ENCODE measurements at places on chromosomes 6 and 20.

DNA sequence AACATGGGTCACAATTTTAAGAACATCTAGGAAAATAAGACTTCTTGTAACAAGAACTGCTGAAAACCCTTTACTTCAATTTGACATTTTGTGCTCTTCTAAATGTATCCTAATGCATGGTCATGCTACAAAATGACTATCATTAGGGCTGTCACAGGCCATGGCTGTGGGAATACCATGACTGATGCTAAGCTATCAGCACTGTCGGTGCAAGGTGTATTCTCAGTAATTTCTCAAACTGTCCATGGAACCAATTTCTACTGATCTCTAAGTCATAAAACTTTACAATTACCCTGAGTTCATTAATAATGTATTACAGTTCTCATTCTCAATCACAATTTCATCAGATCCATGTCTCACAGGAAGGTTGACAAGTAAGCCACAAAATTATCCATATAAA, 625.3 kb downstream of the EYS start:
- DNase-seq, result no peak

DNA sequence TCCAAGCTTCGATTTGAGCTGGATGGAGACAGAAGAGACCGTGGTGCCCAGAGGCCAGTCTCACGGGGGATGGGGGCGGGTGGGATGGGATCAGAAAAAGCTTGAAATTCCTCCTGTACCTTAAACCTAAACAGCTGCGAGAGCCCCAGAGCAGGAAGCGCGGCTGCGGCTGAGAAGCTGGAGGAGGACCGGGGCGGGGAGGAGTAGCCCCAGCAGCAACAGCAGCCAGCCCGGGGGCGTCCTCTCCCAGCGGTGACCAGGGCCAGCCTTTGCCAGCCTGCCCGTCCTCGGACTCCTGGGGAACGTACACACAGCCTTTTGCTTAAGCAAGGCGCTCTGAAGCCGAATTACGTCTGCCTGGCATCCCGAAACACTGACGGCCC, 17.4 kb upstream of the PRDM13 start:
- peak; percentile 36 for DNase-seq

DNA sequence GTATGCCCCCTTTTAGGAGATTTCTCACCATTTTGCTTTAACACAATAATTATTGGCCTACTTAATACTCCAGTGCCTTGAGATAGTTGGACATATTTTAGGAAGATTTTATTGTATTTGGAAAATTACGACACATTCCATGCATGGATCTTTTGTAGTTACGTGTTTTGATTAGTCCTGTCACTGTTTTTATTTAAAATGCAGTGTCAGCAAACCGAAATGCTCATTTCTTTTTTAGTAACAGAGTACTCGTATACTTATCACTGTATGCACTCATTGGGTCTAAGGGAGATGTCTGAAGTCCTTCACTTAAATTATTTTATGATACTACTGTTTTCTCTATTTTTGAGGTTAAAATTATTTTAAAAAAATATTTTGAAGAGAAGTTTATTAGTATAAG, 153.8 kb downstream of the QKI start:
- no peak for DNase-seq

GRCh38 chr6:105780146-105780860, 305.8 kb upstream of the PRDM1 start:
- DNase-seq, result peak; percentile 51

DNA sequence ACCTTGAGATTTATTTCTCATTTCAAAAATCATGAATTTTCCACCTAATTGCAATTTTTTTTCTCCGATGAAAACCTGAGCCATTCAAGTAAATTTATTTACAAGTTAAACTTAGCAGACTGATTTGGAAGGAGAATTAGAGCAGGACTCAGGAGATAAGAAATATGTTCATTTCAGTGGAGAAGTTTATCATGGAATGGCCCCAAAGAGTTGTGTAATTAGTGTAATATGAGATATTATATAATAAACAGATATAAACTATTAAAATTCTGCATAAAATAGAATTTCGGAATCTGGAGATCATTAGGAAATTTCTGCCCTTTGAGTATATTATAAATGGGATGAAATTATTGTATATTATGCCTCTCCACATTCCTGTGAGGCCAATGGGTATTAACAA, 596.8 kb downstream of the QKI start:
- DNase-seq, result no peak

GRCh38 chr20:1657556-1658334, at the start of gene SIRPG:
TSS of gene SIRPG (minus strand) at chr20:1657779. CDS start at chr20:1657714, 65 bp downstream.
- DNase-seq, result no peak

DNA sequence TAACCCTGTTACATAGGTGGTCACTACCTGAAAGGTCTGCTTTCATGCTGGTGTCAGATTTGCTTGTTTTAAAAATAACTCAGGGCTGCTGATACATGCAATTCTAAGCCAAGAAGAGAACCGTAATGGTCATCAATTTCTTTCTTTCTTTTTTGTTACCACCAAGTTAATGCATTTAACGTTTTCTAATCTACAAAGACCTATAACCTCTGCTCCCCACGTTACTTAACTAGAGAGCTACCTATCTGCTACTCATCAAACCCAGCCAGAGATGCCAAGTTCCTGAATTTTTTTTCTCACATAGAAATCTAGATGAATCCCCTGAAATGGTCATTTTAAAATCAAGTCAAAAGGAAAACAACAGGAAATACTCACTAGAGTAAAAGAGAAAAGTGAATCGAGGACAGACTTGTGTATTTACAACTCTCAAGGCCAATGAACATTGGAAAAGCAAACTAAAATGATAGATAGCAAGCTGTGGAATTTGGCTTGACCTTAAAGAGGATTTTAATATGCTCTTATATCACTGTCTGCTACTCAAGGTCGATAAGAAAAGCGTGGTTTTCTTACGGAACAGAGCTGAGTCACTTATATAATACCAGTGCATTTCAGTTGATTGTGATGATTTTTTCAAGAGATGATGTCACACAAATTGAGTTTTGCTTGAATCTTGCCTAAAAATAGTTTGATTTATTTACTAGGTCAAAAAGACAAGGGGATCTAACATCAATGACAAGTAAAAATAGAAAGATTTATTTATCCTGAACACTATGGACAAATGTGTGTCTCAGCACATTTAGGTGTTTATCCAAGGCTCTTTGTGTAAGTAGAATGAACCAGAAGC, 67.9 kb downstream of the SGK1 start:
- peak; percentile 29 for DNase-seq
